HepG2 (cell line): ENCODE measurements at places on chromosomes 13 and 19. TPM values are rescaled to one million over a fixed set of nuclear protein-coding genes. Genes with fewer than 3 reads are reported as not detected.

- H3K27ac ChIP-seq, result no peak overlapping the region
- H3K36me3 ChIP-seq, result peaks cover 15% of the 10 kb centered on the region; the same call in 2 of the 3 replicates
- no peak overlapping the region for H3K4me3 ChIP-seq
- DNase-seq, result peak; percentile 44
- no peaks in the 10 kb centered on the region for H3K27me3 ChIP-seq
Measured at GRCh38 chr13:112907871-112908331, 61.1 kb upstream of the MCF2L start.

GRCh38 chr13:51538591-51539179, 45.6 kb upstream of the WDFY2 start:
- H3K4me3 ChIP-seq, result no peak overlapping the region
- no peak overlapping the region for H3K27ac ChIP-seq
- H3K4me1 ChIP-seq, result peaks cover 34% of the 10 kb centered on the region
- no peaks in the 10 kb centered on the region for H3K27me3 ChIP-seq
- no peaks in the 10 kb centered on the region for H3K36me3 ChIP-seq
- no peak for DNase-seq

DNA sequence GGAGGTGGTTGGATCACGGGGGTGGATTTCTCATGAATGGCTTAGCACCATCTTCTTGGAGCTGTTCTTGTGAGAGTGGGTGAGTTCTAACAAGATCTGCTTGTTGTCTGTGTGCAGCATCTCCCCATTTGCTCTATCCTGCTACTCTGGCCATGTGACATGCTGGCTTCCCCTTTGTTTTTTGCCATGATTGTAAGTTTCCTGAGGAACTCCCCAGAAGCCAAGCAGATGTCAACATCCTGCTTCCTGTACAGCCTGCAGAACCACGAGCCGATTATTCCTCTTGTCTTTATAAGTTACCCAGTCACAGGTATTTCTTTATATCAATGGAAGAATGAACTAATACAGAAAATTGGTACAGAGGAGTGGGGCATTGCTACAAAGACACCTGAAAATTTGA, 2.3 kb upstream of the SIGLEC12 start:
- H3K4me1 ChIP-seq, result no peaks in the 10 kb centered on the region
- DNase-seq, result no peak
- no peak overlapping the region for H3K4me3 ChIP-seq
- H3K36me3 ChIP-seq, result no peaks in the 10 kb centered on the region

GRCh38 chr13:88552966-88553365, 881.8 kb downstream of the SLITRK5 start:
- no peaks in the 10 kb centered on the region for H3K27me3 ChIP-seq
- no peak overlapping the region for H3K27ac ChIP-seq
- H3K4me3 ChIP-seq, result no peak overlapping the region

DNA sequence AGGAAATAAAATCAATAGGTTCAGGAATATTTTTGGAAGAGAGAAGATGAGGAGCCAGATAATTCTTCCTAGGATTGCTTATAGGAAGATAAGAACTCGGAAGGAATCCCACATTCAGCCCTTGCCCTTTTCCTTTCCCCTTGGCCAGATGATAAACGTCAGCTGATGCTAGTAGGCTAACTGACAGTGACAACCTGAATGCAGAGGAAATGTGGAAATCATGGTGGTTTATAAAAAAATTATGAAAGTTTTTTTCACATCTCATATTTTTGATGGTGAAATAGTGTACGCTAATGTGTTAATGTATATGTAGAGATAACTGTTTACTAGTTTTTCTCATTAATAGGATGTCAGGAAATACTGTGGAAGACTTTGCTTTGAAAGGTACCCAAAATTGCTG, 56.9 kb downstream of the EDNRB start:
- H3K36me3 ChIP-seq, result no peaks in the 10 kb centered on the region
- H3K27me3 ChIP-seq, result no peaks in the 10 kb centered on the region
- H3K4me1 ChIP-seq, result no peaks in the 10 kb centered on the region
- H3K27ac ChIP-seq, result no peak overlapping the region
- DNase-seq, result no peak
- no peak overlapping the region for H3K4me3 ChIP-seq

DNA sequence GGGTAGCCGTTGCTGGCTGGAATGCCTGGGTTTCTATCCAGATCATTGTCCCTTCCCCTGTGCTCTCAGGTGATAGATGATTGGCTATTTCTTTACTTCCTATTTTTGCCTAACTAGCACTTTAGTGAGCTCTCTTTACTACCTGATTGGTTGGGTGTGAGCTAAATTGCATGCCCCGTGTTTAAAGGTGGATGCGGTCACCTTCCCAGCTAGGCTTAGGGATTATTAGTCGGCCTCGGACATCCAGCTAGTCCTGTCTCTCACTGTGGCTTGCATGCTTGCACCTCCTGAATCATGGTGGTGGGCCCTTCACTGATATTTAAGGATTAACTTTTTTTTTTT, 10.1 kb downstream of the TTYH1 start:
- no peak overlapping the region for H3K27ac ChIP-seq
- no peak overlapping the region for H3K4me3 ChIP-seq
- no peaks in the 10 kb centered on the region; the same call in 1 of the 2 replicates for H3K27me3 ChIP-seq
- H3K4me1 ChIP-seq, result peaks cover 18% of the 10 kb centered on the region

The HPN gene
- total RNA-seq, result 23.9 and 46.7 TPM in 2 replicates

The DKKL1 gene
- 0.31 TPM in 1 of 2 replicates, not detected in the other for total RNA-seq
